Naive thymus-derived CD4-positive, alpha-beta T cell (primary cell): ENCODE measurements at places on chromosomes 3 and 15.

DNA sequence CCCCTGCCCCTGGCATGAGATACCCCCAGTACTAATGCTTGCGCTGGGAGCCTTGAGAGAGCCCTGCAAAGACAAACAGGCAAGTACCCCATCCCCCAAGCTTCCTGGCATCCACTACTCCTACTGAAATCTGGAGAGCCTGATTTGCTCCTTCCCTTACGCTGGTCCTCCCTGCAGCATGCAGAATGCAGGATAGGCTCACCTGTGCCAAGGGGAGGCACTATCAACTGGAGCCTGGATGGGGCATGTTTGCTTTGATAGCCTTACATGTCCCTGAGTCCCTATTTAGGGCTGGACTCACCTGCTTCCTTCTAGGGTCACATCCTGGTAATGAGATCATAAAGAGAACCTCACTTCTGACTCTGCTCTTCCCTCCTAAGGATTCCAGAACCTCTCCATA lies 42.9 kb downstream of the RAB11A start:
- H3K27me3 ChIP-seq, result no peaks in the 10 kb centered on the region
- H3K4me3 ChIP-seq, result no peak overlapping the region
- no peak for DNase-seq
- H3K27ac ChIP-seq, result no peak overlapping the region
- no peaks in the 10 kb centered on the region for H3K36me3 ChIP-seq

GRCh38 chr3:24378313-24378712 lies 116.3 kb downstream of the THRB start:
- H3K27me3 ChIP-seq, result no peaks in the 10 kb centered on the region

- H3K36me3 ChIP-seq, result no peaks in the 10 kb centered on the region
- DNase-seq, result no peak
- H3K4me1 ChIP-seq, result no peaks in the 10 kb centered on the region
- H3K27ac ChIP-seq, result no peak overlapping the region
- H3K27me3 ChIP-seq, result no peaks in the 10 kb centered on the region
Observed at GRCh38 chr3:40876009-40876408, 323.3 kb upstream of the CTNNB1 start.

GRCh38 chr15:48553559-48553958 lies 92.0 kb downstream of the FBN1 start:
- H3K36me3 ChIP-seq, result no peaks in the 10 kb centered on the region
- H3K4me1 ChIP-seq, result no peaks in the 10 kb centered on the region
- no peak overlapping the region for H3K27ac ChIP-seq
- no peaks in the 10 kb centered on the region for H3K27me3 ChIP-seq
- no peak for DNase-seq
- H3K4me3 ChIP-seq, result no peak overlapping the region
